Esophagus squamous epithelium (tissue), 5 donors: ENCODE measurements at places on chromosomes 4 and X. TPM values are rescaled to one million over a fixed set of nuclear protein-coding genes. Genes with fewer than 3 reads are reported as not detected.

DNA sequence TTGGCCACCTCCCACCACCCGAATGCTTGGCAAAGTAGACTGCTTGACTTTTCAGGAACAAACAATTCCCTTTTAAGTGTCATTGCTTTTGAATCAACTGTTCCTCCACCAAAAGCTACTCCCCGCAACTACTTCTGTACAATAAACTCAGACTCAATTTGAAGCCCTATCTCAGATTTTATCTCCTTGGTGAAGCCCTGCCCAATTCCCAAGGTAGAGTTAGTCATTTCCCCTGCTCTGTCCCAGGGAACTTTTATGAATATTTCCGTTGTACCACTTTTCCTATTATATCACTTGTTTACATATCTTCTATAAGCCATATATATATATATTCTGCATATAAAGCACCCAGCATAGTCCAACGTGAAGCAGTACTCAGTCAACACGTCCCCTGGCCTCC lies 102.8 kb downstream of the C4orf51 start:
- no peak for DNase-seq

DNA sequence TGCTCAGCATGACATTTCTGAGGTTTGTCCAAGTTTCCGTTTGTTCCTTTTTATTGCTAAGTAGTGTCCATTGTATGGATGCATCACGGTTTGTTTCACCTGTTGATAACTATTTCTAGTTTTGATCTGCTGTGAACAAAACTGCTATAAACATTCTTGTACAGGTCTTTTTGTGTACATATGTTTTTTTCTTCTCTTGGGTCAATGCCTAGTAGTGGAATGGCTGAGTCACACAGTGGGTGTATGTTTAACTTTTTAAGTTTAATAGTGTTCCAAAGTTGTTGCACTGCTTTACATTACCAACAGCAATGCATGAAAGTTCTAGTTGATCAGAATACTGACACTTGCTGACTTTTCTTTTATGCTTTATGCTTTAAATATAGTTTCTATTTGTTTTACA lies 76.7 kb downstream of the MAOB start:
- no peak for DNase-seq

GRCh38 chr4:98571161-98571786 lies 87.1 kb downstream of the TSPAN5 start:
- DNase-seq: no peak

GRCh38 chr4:52366621-52367020 lies 292.5 kb downstream of the USP46 start:
- no peak for DNase-seq

DNA sequence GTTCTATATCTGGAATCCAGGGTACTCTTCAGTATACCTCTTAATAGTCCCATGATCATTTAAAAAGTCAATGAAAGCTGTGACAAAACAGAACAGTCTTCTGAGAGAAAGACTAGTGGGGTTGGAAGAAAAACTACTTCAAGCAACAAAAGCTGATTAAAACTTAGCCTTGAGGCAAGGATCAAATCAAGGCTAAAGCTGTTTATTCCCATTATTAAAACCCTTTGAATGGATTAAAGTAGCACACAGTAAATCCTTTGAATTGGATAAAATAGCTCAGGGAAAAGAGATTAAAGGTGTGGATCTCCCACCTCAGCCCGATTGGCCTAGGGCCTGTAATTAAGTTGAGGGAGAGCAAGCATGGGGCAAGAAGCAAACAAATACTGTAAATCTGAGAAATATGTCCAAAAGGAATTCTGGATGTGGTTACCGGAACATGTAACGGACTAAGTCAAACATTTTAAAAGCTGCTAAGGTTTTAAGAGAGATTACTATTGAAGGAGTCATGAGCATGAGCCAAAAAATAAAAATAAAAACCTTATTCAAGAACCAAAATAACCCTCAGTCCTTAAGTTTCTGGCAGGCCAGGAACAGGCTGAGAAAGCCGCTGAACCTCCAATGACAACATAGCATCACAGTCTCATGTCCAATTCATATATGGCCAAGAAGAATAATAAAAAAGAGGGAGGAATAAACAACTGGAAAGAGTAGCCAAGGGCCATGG lies 257.3 kb upstream of the NEIL3 start:
- DNase-seq: no peak

DNA sequence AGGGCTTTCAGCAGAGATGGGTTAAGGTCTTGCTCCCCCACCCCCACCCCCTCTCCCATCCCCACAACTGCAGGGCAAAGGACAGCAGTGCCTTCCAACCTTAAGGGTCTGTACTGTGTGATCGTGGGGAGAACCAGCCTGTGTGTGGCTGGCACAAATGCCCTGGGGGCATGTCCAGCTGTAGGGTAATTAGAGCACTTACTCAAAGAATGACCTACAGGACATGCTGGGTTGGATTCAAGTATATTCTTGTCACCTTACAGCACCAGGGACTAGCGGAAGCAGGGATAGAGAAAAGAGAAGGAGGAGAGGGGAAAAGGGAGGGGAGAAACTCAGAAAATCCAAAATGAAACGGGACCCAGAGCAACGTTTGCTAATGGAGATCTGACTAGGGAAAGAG lies 191.3 kb upstream of the GATB start:
- DNase-seq: no peak

Gene SLC26A1
- total RNA-seq: not detected
